Suprapubic skin (tissue), 4 donors: ENCODE measurements at places on chromosomes 4 and X.

DNA sequence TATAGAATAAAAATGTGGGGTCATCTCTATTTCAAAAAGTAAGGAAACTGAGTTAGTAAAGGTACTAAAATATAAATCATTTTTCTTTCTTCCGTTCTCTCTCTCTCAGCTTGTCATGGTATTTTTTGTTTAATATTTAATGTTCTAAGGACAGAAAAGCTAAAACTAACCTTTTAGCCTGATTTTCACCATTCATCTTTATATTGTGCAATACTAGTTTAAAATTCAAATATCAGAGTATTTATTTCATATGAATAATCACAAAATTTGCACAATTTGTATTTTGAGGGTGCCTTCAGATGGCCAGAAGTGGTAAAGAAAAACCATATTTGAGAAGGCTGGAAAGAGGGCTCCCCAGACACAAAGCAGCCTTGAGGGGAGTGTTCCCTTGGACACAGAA, 197.6 kb upstream of the AR start:
- no peak overlapping the region for H3K4me3 ChIP-seq
- no peaks in the 10 kb centered on the region for H3K4me1 ChIP-seq
- no peaks in the 10 kb centered on the region for H3K27me3 ChIP-seq
- no peak overlapping the region for H3K27ac ChIP-seq

DNA sequence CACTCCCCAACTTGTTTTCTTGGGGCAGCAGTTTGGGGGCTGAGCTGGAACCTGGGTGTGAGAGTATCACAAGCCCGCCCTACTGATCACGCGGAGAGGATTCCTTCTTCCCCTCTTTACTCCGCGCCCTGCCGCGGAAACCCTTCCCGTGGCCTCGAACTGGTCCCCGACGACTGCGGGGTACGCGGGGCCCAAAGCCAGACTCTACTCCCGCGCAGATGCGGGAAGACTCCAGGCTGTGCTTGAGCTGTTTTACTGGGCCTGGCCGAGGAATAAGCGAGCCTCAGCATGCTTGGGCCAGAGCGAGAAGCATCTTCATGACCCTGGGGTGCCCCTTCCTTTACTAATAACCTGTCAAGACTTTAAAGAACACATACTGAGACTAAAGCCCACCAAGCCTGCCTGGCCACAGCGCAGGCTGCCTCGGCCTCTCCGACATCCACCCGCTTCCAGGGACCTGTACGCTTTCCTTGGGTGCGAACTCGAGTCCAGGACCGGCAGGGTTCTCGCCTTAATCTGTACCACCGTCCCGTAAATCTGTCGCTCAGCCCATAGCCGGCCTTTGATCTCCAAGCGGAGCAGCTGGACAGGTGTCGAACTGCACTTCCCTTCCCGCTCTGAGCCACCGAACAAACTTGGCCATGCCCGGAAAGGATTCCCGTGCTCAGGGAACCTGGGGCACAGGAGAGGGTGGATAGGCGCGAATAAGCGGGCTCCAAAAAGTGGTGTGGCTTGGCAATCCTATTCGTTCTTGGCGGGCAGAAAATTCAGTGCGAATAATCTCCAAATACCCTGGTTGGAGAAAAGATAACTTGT, 55.0 kb upstream of the TMEM33 start:
- peaks cover 92% of the 10 kb centered on the region for H3K27me3 ChIP-seq
- DNase-seq = no peak
- peak overlapping the region; percentile 47 for H3K4me3 ChIP-seq

DNA sequence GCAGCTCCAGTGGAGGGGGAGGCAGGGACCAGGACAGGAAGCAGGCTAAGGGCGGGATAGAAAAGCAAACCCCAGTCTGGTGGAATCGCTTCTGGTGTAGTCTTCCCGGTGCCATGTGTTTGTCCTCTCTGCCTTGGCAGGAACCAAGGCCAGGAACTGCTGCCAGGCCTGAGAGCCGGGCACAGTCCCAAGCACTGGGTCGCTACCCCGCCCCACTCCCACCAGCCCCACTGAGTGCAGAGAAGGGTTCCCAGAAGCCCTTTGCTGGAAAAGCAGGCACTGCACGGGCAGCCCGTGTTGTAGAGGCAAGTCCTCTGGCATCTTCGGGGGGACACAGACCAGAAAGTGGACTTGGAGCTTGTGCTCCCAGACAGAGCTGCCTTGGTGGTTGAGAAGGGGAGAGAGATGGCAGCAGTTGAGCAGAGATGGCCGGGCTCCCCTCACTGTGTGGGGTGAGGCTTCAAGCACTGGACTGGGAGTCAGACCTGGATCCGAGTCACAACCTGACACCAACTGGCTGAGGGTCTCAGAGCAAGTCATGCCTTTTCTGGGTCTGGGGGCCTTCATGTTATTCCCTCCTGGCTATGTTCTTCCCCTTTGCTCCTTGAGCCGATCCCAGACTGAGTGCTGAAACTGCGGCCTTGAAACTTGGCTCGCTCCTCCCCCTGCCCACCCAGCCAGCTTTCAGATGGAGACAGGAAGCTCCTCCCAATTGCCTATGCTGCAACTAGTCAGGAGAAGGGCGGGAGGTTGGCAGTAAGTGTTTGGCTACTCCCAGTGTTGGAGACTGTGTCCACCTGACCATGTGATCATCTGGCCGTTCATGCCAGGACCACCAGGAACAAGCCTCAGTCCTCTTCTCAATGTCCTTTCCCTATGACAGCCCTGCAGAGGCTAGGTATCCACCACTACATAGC, 59.7 kb upstream of the MTM1 start:
- H3K27me3 ChIP-seq = no peaks in the 10 kb centered on the region
- no peaks in the 10 kb centered on the region for H3K36me3 ChIP-seq
- no peak for DNase-seq
- H3K27ac ChIP-seq = peak overlapping the region; percentile 77
- H3K4me3 ChIP-seq = no peak overlapping the region
- peaks cover 21% of the 10 kb centered on the region for H3K4me1 ChIP-seq

DNA sequence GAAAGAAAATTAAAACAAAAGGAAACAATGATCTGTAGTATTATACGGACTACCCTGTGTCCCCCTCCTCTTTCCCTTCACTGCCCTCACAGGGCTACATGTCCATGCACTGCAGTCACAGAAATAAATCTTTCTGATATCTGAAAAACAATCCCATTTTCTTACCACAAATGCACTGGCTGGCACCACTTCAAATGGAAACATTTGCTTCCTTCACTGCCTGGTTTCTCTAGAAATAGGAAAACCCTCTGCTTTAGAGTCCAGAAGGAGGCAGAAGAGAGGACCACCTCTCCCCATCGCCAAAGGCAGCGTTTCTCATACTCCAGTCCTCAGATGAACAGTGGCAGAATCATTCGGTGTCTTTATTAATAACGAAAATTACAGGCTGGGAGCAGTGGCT, 98.2 kb downstream of the GRIA3 start:
- no peak overlapping the region for H3K27ac ChIP-seq
- H3K4me1 ChIP-seq = no peaks in the 10 kb centered on the region
- no peak for DNase-seq
- H3K4me3 ChIP-seq = no peak overlapping the region

GRCh38 chrX:46961574-46962283, 49.5 kb downstream of the JADE3 start:
- peaks cover 4% of the 10 kb centered on the region for H3K4me1 ChIP-seq
- no peak overlapping the region for H3K4me3 ChIP-seq
- H3K27ac ChIP-seq = no peak overlapping the region
- DNase-seq = no peak

DNA sequence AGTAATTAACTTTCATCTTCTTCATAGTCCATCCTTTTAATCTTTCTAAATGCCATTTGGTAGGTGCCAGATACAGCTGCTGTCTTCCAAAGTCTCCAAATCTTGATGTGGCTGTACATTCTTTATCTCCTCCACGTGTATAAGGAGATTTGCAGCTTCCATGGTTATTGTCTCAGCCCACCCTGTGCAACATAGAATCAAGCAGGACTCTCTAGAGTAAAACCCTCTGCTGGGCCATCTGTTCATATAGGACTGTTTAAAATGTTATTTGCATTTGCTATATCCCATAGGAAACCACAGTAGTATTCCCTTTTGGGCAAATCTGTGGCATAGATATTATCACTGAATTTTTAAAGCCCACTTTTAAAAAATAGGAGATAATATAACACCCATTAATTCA, 527.2 kb upstream of the EPHA5 start:
- no peaks in the 10 kb centered on the region for H3K4me1 ChIP-seq
- H3K4me3 ChIP-seq = no peak overlapping the region
- H3K27ac ChIP-seq = no peak overlapping the region
- no peaks in the 10 kb centered on the region for H3K36me3 ChIP-seq

DNA sequence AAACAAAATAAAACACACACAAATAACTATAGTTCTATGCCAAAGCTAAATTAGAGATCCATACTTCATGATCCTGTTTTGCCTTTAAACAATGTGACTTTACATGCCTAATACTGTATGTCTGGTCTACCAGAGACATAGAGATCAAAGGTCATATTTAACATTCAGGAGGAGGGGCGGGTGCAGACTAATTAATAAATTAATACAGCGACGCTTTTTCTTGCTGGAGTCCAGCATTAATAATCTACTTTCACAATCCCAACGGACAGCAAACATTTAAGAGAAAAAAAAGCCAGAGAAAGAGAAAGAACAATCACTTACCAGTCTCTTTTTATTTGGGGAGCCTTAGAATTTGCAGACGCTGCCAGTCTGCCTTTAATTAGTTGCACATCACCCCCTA, 509 bp downstream of the CXXC4 start:
- no peak overlapping the region for H3K27ac ChIP-seq
- no peak for DNase-seq
- H3K4me3 ChIP-seq = peak overlapping the region; percentile 51
- H3K36me3 ChIP-seq = no peaks in the 10 kb centered on the region

GRCh38 chr4:16722416-16722815, 176.0 kb downstream of the LDB2 start:
- H3K36me3 ChIP-seq = no peaks in the 10 kb centered on the region
- no peak overlapping the region for H3K4me3 ChIP-seq
- H3K27me3 ChIP-seq = no peaks in the 10 kb centered on the region
- no peak overlapping the region for H3K27ac ChIP-seq

GRCh38 chr4:40056716-40057585, at the start of gene N4BP2:
TSS of gene N4BP2 (plus strand) at chr4:40056850. CDS start at chr4:40097341, 40,491 bp downstream.
- DNase-seq = peak; percentile 88
- H3K4me1 ChIP-seq = peaks cover 28% of the 10 kb centered on the region
- no peaks in the 10 kb centered on the region for H3K36me3 ChIP-seq
- peak within 1 kb of the TSS; percentile 81 for H3K4me3 ChIP-seq
- peak within 1 kb of the TSS; percentile 99 for H3K27ac ChIP-seq

DNA sequence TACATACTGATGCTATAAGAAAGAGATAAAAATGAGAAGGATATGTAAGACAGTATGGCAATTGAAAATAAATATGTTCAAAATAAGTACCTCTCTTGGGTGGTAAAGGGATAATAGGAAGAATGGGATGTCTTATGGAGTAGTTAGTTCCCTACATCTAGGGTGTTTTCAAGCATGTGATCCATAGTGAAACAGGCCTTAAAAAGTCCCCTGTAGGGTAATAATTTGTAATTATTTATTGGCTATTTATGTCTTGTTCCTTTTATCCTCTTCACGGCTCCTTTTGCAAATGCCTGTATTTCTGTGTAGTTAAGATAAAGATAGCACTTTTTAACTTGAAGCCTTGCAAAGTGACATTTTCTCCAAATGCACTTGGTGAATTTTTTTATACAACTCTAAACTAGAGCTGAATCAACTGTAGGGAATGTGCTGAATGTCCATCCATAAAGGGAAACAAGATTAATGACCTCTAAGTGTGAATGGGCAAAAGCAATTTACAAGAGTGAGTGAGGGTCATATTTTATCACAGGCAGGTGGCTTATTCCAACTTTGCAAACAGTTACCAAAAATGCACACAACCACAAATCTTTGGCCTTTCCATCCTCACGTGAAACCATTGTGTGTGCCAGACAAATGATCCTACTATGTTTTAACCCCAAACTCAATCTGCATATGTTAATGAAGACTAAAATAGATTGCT, 299.0 kb downstream of the KCNIP4 start:
- H3K4me1 ChIP-seq = no peaks in the 10 kb centered on the region
- H3K27ac ChIP-seq = no peak overlapping the region
- H3K4me3 ChIP-seq = no peak overlapping the region
- H3K27me3 ChIP-seq = no peaks in the 10 kb centered on the region

DNA sequence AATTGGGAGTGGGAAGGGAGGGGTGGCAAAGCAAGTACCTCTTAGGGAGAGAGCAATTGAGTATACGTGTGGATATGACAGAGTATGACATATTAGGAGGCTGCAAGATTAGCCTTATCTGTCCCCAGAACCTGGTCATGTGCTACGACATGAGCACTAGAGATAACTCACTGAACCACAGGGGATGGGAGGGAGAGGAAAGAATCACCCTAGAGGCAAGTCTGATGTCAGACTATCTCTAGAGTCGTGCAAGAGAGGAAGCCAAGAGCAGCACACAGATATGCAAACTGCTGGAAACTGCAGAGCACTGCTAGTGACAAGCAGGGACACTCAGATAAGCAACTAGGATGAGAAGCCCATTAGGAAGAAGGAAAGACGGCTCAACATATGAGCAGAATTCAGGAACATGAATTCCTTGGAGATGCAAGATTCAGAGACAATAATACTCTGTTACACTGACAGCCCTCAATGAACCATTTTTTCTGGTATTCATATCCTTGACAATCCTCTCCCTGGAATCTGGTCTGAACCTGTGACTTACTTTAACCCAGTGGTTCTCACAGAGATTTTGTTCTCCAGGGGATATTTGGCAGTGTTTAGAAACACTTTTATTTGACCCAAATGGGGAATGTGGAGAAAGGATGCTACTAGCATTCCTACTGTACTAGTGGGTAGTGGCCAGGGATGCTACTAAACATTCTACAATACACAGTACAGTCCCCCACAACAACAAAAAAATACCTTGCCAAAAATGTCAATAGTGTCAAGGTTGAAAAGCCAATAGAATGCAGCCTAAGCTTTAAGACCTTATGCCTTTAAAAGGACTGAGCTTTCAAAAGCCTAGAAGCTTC, 84.0 kb upstream of the BMP2K start:
- H3K4me3 ChIP-seq = no peak overlapping the region
- no peak for DNase-seq
- no peaks in the 10 kb centered on the region for H3K27me3 ChIP-seq
- H3K4me1 ChIP-seq = peaks cover 15% of the 10 kb centered on the region
- H3K27ac ChIP-seq = no peak overlapping the region
- no peaks in the 10 kb centered on the region for H3K36me3 ChIP-seq

GRCh38 chrX:124388562-124388961, 42.2 kb downstream of the SH2D1A start:
- no peak overlapping the region for H3K27ac ChIP-seq
- H3K36me3 ChIP-seq = no peaks in the 10 kb centered on the region
- DNase-seq = no peak
- H3K27me3 ChIP-seq = no peaks in the 10 kb centered on the region
- no peak overlapping the region for H3K4me3 ChIP-seq

DNA sequence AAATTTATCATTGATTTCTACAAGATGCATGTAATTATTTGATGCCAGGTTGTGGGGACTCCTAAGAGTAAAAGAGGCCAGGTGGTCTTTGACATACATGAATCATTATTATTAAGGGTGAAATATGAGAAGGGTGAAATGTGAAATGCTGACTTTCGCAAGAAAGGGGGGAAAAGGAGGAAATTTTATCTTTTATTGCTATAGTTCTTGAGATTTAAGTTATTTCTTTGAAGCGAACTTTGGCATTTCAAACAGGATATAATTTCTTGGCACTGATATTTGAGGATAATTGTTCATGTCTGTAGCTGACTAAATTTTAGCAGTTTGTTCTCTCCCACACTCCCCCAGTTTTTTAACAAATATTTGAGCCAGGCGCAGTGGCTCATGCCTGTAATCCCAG, 80.1 kb downstream of the TMEM131L start:
- DNase-seq = no peak
- peaks cover 4% of the 10 kb centered on the region for H3K36me3 ChIP-seq
- H3K27ac ChIP-seq = no peak overlapping the region
- H3K4me3 ChIP-seq = no peak overlapping the region
- no peaks in the 10 kb centered on the region for H3K27me3 ChIP-seq
